ENCODE measurements at places on chromosomes 1 and 21. TPM values are rescaled to one million over a fixed set of nuclear protein-coding genes. Genes with fewer than 3 reads are reported as not detected.

- DNase-seq, result no peak
Measured at GRCh38 chr1:241869022-241869421, 21.0 kb downstream of the EXO1 start.

DNA sequence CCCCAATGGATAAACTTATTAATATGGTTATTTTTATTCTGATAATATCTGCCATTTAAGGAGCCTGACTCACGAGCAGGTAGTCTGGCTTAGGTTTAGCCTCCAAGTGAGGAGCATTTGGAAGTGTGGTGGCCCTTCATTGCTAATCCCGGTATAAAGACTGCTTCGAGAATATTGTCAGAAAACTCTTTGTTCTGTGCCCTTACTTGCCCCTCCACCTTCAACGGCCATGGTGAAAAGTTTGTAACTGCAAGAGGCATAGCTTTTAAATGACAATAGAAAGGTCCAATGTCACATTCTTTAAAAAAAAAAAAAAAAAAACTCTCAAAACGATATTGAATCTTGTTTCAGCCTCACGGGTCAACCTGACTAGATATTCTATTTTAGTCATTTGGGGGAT, 157.4 kb upstream of the PROX1 start:
- no peak for DNase-seq

DNA sequence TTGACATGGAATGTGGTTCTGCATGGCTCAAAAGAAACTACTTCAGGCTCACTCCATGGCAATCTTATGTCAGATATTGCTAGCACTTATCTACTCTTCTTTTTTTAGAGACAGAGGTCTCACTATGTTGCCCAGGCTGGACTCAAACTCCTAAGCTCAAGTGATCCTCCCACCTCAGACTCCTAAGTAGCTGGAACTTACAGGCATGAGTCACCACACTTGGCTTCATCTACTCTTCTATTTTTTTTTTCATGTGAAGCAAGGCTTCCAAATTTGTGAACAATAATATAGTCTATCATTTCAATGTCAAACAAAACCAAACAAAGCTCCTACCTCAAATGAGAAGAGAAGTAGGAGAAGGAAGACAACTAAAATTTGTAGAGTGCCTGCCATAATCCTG, 7.5 kb upstream of the PSEN2 start:
- peak; percentile 14 for DNase-seq

- no peak for DNase-seq
Measured at GRCh38 chr1:34590211-34590623, 164.6 kb upstream of the GJB5 start.

The EXOSC10 gene
- polyA plus RNA-seq, result 30.1 TPM
